ENCODE measurements at places on chromosomes 1 and 21.

- peaks cover 25% of the 10 kb centered on the region for H3K4me1 ChIP-seq
- no peak for DNase-seq
- H3K27ac ChIP-seq: peak overlapping the region; percentile 97
- H3K27me3 ChIP-seq: no peaks in the 10 kb centered on the region
- H3K4me3 ChIP-seq: peak overlapping the region; percentile 83
Observed at GRCh38 chr1:167935216-167936067, 1.0 kb upstream of the DCAF6 start.

GRCh38 chr1:32878637-32879041 is 7.7 kb upstream of the HPCA start:
- H3K36me3 ChIP-seq: no peaks in the 10 kb centered on the region
- no peak overlapping the region for H3K4me3 ChIP-seq
- peak; percentile 52 for DNase-seq
- H3K27ac ChIP-seq: no peak overlapping the region
- peaks cover 15% of the 10 kb centered on the region for H3K27me3 ChIP-seq

- H3K27ac ChIP-seq: no peak overlapping the region
- no peaks in the 10 kb centered on the region for H3K27me3 ChIP-seq
- DNase-seq: no peak
- H3K4me1 ChIP-seq: no peaks in the 10 kb centered on the region
- H3K4me3 ChIP-seq: no peak overlapping the region
Observed at GRCh38 chr1:110719908-110720307, 45.2 kb upstream of the KCNA3 start.

GRCh38 chr1:40594187-40594531 is 62.7 kb downstream of the ZNF684 start:
- H3K4me1 ChIP-seq: no peaks in the 10 kb centered on the region
- H3K27me3 ChIP-seq: no peaks in the 10 kb centered on the region
- H3K36me3 ChIP-seq: no peaks in the 10 kb centered on the region
- no peak for DNase-seq

DNA sequence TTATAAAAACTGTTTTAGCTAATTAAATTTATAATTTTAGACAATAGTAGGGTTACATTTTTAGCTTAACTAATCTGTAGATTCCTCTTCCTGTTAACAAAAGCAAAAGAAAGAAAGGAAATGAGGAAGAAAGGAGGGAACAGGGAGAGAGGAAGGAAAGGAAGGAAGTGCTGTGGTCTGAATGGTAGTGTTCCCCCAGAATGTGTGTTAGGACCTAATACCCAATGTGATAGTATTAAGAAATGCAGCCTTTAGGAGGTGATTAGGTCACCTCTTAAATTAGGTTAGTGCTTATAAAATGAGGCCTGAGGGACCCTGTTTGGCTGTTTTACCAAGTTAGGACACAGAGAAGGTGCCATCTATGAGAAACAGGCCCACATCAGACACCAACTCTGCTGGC is 136.9 kb upstream of the SAMSN1 start:
- peaks cover 6% of the 10 kb centered on the region for H3K4me1 ChIP-seq
- no peak overlapping the region for H3K4me3 ChIP-seq
- no peak overlapping the region for H3K27ac ChIP-seq
- no peaks in the 10 kb centered on the region for H3K27me3 ChIP-seq
- H3K36me3 ChIP-seq: no peaks in the 10 kb centered on the region

DNA sequence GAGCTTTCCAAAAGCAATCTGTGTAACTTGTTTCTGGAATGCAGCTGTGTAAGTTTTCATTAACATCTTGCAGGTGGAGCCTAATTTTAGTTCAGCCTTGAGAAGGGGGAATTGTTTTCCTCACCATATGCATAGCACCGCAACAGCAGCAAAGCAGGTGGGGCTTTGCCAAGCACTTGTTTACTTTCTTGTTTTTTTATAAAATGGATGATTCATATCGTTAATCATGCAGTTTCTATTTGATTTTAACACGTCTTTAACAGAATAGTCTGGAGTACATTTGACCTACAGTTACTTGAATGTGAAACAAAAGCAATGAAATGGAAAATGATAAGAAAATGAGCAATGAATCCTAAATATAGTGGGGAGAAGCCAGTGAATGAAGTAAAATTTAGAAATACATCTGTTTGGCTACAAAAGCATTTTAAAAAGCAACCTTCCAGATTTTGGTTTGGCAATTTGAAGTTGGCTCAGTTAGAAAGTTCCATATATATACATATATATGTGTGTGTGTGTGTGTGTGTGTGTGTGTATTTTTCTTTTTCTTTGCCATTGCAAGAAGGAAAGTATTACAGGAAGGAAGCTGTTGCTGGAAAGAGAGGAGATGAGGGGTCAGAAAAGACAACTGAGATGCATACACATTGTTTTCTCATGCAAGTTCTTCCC is 119.0 kb upstream of the ADGRL2 start:
- no peaks in the 10 kb centered on the region for H3K27me3 ChIP-seq
- no peak overlapping the region for H3K27ac ChIP-seq
- no peaks in the 10 kb centered on the region for H3K36me3 ChIP-seq
- H3K4me3 ChIP-seq: no peak overlapping the region

DNA sequence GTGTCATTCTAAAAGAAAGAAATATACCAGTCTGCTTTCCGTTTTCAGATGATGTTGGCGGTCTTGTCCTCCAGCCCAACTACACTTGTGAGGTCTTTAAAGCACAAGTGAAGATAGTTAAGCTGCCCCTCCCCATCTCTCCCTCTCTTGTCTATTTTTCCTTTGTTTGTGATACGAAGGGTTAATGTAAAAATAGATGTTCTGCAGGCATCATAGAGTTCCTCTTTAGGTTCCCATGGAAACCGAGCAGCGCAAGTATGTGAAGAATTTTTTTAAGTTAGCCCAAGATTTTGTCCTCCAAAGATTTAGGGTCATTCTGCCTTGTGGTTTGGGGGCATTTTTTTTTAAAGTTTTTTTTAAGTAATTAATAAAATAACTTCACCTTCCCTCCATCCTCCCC is 232.4 kb upstream of the AJAP1 start:
- no peak overlapping the region for H3K4me3 ChIP-seq
- no peaks in the 10 kb centered on the region for H3K4me1 ChIP-seq

DNA sequence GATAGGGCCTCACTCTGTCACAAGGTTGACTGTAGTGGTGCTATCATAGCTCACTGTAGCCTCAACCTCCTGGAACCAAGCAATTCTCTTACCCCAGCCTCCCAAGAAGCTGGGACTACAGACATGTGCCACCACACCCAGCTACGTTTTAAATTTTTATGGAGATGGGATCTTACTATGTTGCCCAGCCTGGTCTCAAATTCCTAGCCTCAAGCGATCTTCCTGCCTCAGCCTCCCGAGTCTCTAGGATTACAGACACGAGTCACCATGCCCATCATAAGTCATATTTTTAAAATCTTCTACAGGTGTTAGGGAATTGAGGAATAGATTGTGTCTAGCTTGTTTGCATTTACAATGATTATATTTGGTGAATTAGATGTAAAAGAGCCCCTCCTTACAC is 127.0 kb downstream of the CCDC185 start:
- no peak for DNase-seq
- peaks cover 4% of the 10 kb centered on the region for H3K27me3 ChIP-seq
- H3K27ac ChIP-seq: no peak overlapping the region
- H3K4me1 ChIP-seq: no peaks in the 10 kb centered on the region
- H3K36me3 ChIP-seq: no peaks in the 10 kb centered on the region

GRCh38 chr21:15841856-15842564 is 112.2 kb downstream of the USP25 start:
- no peaks in the 10 kb centered on the region for H3K27me3 ChIP-seq
- H3K4me3 ChIP-seq: no peak overlapping the region
- peaks cover 13% of the 10 kb centered on the region for H3K36me3 ChIP-seq
- H3K27ac ChIP-seq: no peak overlapping the region
- no peaks in the 10 kb centered on the region for H3K4me1 ChIP-seq
- no peak for DNase-seq

DNA sequence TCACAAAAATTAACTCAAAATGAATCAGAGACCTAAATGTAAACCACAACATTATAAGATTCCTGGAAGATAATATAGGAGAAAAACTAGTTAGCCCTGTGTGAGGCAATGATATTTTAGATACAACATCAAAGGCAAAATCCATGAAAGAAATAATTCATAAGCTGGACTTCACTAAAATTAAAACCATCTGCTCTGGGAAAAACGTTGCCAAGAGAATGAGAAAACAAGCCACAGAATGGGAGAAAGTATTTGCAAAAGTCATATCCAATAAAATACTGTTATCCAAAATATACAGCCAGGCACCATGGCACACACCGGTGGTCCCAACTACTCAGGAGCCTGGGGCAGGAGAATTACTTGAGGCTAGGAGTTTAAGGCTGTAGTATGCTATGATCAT is 70.3 kb downstream of the SYF2 start:
- H3K36me3 ChIP-seq: no peaks in the 10 kb centered on the region
- no peak overlapping the region for H3K27ac ChIP-seq
- DNase-seq: no peak
- no peak overlapping the region for H3K4me3 ChIP-seq

DNA sequence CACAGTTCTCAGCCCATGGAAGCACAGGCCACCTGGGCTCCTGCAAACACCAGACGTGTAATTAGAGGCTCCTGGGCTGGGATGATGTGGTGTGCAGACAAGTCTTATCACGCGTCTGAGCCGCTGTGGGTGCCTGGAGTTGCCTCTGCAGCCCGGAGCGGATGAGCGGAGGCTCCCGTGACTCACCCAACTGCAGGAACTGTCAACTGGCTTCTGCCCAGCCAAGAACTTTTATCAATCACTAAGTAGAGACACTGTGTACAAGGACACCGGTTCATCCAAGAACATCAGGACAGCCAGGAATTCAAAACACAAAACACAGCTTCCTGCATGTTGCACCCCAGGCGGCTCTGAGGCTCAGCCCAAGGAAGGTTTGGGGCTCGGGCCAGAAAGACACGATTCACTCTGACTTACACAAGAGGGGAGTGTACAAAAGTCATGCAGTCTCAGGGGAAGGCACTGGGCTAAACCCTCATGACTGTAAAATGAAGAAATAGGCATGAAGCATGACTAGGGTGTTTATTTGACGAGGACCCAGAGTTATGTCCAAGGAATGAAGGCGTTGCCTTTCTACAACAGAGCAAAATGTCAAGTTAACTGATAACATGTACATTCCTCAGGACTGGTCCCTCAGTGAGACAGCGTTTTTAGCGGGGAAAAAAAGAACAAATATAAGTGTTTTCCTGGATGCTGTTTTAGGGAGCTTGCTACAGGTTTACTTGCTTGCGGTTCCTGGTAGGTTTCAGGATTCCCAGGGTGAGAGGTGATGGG is 21.1 kb downstream of the ERRFI1 start:
- peaks cover 40% of the 10 kb centered on the region for H3K4me1 ChIP-seq
- peaks cover 5% of the 10 kb centered on the region for H3K36me3 ChIP-seq
- H3K27ac ChIP-seq: peak overlapping the region; percentile 83
- peak; percentile 78 for DNase-seq
- H3K4me3 ChIP-seq: no peak overlapping the region
- no peaks in the 10 kb centered on the region for H3K27me3 ChIP-seq

All from upper lobe of right lung (tissue), 1 donor.